ENCODE measurements at places on chromosomes 11 and 22.
A peak's percentile ranks its signal among the peaks of the same experiment; 100 is the strongest.

DNA sequence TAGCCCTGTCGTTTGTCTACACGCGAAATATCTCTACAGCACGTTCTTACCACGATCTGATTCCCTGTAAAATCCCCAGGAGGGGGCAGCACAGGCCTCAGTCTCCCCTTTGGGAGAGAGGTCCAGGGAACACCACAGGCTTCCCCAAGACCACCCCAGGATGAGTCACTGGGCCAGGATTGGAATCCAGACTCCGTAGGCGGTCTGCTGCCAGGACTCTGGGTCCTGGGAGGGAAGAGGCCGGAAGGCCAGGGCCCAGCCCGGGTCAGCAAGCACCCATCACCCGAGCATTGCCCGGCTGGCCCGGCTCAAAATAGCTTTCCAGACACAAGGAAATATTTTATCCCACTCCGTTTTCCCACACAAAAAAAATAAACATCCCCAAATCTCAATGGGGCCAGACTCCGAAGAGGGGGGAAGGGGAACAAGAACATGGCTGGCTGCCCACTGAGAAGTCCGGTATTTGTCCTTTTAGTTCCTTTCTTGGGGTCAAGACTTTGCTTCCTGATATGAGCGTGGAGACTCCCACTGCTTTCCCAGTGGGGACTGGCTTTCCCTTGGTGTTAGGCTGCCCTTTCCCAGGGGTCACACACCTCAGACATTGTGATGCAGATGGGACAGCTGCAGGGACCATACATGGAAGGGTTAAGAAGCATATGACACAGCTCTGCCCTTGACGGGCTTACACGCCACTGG lies 91.3 kb downstream of the LRRC32 start:
- no peak for DNase-seq

DNA sequence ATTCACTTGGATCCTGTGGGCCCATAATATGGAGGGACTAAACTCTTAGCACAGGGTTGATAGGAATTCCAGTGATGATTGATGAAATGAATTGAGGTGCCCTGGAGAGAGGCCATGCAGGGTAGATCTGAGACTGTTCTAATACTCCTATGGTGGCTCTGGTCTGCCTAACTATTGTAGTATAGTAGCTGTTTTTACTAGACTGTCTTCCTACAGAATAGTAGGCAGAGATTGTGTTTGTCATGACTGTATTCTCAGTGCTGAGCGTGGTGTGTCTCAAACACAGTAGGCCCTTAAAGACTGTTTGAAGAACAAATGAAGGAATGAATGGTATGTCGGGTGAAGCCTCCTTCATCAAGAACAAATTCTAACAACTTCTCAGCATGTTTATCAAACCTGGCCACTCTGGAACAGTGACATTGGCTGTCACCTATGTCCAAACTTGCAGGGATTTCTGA lies 107.0 kb upstream of the SESN3 start:
- no peak for DNase-seq

DNA sequence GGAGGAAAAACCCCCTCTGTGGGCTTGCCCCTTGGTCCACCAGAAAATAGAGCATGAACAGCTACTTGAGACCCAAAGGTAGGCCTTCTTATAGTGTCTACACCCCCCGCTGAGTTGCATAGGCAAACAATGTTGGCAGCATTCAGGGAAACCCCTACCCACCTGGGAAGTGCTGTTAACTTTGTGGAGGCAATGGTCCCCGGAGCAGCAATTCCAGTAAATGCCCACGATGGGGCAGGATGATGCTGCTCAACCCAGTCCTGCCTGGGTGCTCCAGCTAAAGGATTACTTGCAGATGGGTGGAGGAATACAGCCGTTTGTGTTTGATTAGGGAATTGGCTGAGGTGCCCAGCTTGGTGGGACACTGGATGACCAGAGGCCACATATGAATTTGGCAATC lies 381.3 kb upstream of the ANO5 start:
- DNase-seq, result no peak

GRCh38 chr11:68411501-68411991 lies 49.0 kb upstream of the PPP6R3 start:
- DNase-seq, result no peak

DNA sequence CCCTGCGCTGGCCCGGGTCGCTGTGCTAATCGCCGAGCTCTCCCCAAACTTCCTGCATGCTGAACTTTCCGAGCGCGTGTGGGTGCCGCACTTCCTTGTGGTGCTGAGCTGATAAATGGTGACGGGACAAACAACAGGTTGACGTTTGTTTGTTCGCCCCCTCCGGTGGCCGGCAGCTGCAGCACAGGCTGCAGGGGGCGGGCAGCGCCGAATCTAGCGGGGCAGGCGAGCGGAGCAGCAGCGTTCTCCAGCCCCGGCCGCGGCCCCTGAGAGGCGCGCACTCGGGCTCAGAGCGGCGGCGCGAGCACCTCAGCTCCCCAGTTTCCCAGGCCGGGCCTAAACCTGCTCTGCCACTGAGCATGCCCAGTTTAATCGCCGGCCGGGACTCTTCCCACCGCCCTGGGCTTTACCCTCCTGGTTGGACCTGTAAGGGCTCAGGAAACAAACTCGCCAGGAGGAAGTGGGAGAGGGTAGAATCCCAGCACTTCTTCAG lies at the start of gene PDGFD:
Gene PDGFD, minus strand, starts transcription at position 120 of the 493 bp plus-strand sequence.
- DNase-seq, result peak; percentile 12

DNA sequence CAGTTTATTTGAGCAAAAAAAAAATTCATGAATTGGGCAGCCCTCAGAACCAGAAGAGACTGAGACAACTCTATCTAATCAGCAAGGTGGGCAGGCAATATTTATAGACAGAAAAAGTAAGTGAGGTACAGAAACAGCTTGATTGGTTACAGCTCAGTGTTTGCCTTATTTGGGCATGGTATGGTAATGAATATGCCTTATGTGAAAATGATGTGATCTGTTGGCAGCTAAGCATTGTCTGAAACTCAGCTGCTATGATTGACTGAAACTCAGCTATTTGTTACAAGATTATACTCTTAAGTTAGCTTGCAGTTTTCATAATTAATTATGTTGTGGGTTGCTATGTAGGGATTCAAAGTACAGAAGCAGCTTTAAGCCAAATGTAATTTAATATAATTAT lies 127.6 kb downstream of the CNTN5 start:
- no peak for DNase-seq

- no peak for DNase-seq
These were observed 38.0 kb downstream of the EXT2 start for GRCh38 chr11:44133335-44133946.

DNA sequence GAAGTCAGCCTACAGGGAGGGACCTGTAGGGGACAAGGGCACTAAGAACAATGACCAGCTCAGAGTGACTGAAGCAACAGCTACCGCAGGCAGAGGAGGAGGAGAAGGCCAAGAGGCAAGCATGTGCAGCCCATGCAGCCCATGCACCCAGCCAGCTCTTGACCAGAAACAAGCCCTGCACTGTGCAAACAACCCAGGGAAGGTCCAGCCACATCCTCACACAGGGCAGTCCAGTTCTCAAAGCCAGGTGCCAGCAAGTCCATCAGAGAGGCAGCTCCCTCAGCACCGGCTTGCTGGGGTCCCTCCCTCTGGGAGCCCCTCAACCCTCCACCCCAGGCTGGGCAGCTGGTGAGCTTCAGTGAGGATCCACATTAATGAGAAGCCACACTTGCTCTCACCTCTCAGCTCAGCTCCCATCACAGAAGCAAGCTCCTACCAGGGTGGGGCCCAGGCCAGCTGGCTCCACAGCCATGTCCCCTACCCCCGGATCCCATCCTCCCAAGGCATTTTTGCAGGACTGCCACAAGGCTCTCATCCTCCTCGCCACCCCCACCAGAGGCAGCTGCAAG lies 7.1 kb downstream of the DGCR2 start:
- no peak for DNase-seq

DNA sequence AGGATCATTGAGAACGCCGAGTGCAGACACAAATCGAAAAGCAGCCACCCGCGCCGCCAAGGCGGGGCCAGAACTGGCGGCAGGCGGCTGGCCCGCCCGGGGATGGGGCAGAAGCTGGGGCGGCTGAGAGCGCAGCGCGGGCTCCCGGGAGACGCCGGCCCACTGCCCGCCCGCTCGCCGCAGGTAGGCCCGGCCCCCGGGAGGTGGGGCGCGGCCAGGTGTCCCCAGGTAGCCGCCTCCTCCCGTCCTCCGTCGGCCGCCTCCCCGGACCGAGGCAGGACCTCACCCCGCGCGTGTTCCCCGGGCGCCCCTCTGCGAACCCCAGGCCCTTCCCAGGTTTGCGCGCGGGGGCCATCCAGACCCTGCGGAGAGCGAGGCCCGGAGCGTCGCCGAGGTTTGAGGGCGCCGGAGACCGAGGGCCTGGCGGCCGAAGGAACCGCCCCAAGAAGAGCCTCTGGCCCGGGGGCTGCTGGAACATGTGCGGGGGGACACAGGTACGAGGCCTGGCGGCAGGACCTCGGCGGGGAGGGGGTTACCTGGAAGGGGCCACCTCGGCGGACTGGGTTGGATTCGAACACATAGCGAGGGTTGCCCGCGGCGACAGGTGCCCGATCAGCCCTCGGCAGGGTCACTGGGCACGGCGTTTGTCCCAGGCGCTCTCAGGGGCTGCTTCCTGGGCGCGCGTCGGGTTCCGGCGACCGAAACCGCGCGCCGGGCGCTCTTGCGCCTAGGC lies at the start of gene PRRG4:
Gene PRRG4, plus strand, starts transcription at position 248 of the 733 bp plus-strand sequence. CDS start 603 bp downstream, outside the sequence.
- no peak for DNase-seq

DNA sequence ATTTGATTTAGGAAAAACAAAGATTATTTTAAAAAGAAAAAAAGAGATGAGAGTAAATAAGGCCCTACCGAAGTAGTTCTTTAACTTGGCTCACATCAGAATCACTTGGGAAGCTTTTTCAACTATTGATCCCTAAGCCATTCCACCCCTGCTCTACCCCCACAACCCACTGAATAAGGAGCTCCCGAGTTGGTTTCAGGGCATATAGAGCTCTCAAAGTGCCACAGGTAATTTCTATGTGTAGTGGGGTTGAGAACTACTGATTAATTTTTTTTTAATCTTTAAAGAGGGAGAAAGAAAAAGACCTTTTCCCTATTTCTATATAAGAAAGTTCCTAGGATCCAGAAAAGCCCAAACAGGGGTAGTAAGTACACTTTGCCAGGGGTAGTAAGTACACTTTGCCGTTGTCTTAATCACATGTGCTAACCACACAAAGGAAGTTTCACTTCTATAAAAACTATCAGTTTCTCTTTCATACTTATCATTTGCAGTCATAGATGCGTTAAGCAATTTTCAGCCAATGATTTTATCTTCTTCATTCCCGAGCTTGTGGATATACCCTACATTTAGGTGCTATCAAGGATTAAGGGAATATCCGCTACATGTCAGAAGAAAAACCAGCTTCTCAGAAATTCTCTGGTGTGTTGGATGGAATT lies 108.4 kb upstream of the ZC3H12C start:
- no peak for DNase-seq

- no peak for DNase-seq
These were observed 3.7 kb upstream of the HEPHL1 start for GRCh38 chr11:94017446-94017845.

DNA sequence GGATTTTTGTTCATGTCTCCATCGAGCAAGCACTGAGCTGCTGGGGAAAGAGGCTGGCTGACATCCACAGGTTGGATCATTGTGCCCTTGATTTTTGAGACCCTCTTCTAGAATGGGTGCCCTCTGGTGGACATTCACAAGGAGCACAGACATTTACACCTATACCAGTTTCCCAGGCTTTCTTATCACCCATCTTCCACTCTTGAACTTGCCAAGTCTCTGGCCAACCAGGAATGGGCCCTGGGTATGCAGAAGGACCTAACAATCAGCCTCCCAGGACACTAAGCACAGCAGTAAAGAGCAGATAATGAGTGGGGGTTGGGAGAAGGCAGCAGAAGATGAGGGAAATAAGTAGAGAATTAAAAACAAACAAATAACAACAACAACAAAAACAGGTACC lies 5.7 kb upstream of the INTS4 start:
- DNase-seq, result peak; percentile 7
